SW 1271 (cell line): ENCODE measurements at places on chromosomes 4 and X.

DNA sequence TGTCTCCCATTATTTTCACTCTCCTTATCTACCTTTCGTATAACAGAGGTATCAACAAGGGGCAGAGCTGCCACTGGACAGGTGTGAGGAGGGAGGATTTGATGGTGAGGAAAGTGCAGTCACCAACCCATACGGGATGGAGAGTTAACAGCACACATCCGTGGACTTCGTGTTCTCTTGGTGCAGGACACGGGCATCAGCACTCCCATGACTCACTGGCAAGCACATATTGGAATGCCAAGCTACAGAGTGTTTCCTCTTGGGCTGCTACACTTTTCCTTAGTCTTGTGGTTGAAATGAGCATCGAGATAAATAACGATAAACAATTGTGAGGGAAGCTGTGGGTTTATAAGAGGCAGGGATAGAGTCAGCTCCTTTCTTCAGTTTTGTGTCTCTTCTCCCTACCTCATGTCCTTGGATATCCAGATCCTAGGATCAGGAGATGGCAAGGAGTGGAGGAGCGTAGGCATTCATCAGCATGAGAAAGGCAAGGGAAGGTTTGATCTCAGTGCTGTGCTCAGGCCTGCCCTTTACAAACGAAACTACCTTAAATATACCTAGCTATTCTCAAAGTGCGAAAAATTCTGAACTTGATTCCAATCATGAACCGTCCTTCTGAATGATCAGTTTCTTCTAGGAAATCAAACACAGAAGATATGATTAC, 96.3 kb downstream of the ZNF827 start:
- DNase-seq: no peak

GRCh38 chrX:69496183-69496582, 7.9 kb upstream of the NALF2 start:
- DNase-seq: no peak

- no peak for DNase-seq
Measured at GRCh38 chrX:38824176-38824575, 22.9 kb downstream of the MID1IP1 start.

DNA sequence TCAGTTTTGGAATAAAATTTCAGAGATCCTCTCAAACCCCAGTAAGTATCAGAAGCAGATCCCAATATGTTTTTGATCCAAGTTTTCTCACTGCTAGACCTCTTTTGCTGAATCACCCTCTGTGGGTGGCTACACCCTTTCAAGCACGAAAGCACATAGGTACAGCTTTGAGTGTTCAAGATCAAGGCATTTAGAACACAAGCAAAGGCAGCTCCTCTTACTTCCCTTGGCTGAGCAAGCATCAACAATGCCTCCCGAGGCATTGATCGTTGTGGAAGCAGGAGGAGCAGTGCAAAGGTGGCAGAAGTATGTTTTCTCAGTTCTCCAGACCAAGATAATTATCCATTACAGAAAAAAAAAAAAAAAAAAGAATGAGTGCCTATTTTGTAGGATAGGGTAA, 72.0 kb upstream of the TSPAN7 start:
- no peak for DNase-seq

GRCh38 chr4:26558166-26558895, 25.6 kb upstream of the TBC1D19 start:
- no peak for DNase-seq

- DNase-seq: no peak
Measured at GRCh38 chrX:44935640-44936039, 62.7 kb downstream of the KDM6A start.

DNA sequence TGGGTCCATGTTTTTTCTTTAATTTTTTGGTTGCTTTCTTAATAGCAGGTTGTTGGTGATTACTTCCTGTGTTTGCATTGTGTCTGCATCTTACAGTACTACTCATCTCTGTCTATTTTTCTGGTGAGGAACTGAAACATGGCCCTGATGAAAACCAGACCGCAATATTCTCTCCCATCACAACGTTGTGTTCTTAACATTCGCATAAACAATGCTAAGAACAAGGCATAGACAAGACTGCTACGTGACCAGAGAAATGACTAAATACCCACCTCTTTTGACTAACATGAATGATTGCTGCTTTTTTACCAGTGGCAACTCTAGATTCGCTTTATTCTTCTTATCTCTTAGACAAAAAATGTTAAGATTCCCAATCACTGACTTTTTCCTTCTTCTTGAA, 179.1 kb downstream of the GC start:
- DNase-seq: no peak

DNA sequence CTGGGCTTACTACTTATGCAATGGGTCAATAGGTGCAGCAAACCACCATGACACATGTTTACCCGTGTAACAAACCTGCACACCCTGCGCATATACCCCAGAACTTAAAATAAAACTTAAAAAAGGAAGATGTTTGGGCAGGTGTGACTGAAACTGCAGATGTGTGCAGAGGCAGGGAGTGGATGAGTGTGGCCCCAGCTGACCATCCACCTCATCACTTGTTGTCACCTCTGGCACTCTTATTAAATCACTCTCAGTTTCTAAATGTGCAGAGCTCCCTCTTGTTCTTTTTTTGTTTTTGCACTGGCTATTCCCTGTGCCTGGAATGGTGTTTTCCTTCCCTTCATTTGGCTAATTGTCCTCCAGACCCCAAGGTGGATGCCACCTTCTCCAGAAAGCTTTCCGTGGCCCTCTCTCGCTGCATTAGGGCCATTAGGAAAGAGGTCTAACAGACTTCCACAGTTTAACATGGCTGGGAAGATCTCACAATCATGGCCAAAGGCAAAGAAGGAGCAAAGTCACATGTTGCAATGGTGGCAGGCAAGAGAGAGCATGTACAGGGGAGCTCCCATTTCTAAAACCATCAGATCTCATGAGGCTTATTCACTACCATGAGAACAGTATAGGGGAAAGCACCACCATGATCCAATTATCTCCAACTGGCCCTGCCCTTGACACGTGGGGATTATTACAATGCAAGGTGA, 58.5 kb downstream of the SLC2A9 start:
- no peak for DNase-seq

DNA sequence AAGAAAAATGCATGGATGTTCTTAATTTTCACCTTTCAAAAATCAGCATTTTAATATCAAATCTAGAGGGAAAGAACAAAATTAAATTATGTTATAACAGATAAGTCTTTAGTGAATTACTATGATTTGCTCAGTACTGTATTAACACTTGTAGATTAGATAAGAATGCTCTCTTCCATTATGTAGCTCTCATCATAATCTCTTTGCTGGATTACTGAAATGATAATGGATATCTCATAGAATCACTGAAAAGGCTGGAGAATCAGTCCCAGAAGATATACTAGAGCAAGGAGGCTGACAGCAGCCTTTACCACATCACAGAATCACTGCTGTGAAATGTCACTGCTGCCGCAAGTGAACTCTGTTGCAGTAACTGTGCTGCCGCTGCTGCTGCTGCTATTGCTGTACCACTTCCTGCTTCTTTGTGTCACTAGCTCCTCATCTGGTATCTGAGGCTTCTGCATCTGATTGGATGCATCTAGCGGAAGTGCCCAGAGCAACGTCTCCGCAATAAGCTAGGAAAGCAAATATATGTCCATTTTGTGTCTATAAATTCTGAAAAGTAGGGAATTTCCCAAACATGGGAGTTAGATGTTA, 738.2 kb downstream of the ADGRL3 start:
- DNase-seq: no peak

GRCh38 chr4:155972098-155972497, 18.4 kb upstream of the CTSO start:
- peak; percentile 4 for DNase-seq

DNA sequence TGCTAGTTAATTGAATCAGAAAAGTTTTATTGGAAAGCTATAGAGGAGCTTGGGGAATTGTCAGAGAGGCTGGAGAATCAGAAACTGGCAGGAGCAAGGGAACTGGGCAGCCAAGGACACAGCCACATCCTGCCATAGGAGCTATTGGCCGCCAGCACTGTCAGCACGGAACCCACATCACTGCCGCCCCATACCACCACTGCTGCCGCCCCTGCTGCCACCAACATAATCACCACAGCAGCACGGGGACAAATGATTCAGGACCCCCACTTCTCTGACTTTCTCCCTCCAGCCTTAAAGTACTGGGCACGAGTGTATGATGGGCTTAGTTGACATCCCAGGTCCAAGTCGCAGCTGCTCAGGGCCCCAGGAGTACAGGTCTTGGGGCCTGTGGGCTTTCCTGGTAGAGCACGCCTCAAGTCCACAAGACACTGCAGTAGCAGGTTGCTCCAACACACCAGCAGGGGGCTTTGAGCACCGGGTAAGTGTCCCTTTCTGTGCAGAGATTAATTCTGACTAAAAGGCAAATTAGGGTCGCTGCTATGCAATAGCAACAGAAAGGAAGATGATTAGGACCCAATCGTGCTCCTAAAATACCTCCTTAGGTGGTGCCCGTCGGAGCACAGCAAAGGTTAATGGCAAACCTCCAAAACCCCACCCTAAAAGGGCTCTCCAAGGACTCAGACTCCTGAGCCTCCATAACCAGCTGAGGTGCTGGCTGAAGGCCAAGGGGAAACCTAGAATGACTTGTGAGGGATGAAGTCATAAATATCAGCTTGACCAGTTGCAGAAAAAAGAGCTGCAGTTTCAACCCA, 6.9 kb downstream of the PJA1 start:
- peak; percentile 10 for DNase-seq

DNA sequence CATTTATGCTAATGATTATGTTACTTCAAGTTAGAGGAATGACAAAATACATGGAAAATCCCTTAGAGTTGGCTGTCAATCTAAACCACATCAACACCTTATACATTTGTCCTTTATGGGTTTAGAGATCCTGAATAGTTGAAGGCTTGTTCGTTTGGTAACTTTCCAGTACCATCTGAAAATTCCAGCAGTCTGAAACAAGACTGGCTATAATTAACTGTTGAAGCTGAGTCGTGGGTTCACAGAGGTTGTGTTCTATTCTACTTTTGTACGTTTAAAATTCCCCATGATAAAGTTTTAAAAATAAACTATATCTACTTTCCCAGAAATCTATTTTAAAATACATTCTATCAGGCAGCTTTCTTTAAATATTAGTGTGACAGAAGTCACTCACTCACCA, 73.0 kb downstream of the USP46 start:
- DNase-seq: no peak

DNA sequence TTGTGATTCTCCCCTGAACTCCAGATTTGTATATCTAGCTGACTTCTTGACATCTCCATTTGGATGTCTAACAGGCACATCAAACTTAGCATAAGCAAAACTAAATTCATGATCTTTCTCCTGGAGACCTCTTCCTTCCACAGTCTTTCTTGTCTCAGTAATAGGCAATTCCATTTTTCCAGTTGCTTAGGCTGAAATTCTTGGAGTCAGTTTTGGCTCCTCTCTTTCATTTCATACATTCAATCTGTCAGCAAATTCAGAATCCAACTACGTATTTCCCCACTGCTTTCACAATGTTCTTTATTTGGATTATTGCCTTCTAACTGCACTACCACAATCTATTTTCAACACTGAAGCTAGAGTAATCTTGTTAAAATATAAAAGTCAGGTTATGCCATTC, 219.9 kb upstream of the GLRA2 start:
- DNase-seq: no peak

GRCh38 chr4:141640696-141641095, 4.3 kb downstream of the IL15 start:
- no peak for DNase-seq

GRCh38 chr4:67928546-67928945, 34.7 kb downstream of the TMPRSS11A start:
- DNase-seq: no peak

- DNase-seq: peak; percentile 18
Measured at GRCh38 chrX:74343343-74344279, 39.6 kb downstream of the ZCCHC13 start.

DNA sequence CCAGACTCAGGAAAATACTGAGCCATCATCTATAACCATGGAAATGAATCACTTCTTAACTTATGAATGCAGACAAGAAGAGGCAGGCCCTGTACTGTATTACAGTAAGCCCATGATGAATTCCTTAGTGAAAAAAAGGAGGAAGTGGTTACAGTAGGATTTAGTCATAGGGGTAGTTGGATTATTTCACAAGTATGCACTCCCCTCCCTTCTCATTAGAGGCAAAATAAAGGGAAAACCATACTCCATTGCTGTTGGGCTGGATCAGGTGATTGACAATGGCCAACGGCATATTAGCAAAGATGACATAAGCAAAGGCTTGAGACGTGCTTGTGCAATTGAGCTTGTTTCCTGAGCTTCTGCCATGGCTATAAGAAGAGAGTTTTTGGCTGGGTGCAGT, 181.1 kb upstream of the PRPS2 start:
- peak; percentile 17 for DNase-seq

GRCh38 chrX:134533952-134534351, 74.0 kb downstream of the HPRT1 start:
- no peak for DNase-seq

GRCh38 chr4:116639070-116639577, 446.3 kb downstream of the TRAM1L1 start:
- DNase-seq: no peak

- DNase-seq: no peak
Measured at GRCh38 chr4:168822481-168822880, 187.6 kb downstream of the CBR4 start.

DNA sequence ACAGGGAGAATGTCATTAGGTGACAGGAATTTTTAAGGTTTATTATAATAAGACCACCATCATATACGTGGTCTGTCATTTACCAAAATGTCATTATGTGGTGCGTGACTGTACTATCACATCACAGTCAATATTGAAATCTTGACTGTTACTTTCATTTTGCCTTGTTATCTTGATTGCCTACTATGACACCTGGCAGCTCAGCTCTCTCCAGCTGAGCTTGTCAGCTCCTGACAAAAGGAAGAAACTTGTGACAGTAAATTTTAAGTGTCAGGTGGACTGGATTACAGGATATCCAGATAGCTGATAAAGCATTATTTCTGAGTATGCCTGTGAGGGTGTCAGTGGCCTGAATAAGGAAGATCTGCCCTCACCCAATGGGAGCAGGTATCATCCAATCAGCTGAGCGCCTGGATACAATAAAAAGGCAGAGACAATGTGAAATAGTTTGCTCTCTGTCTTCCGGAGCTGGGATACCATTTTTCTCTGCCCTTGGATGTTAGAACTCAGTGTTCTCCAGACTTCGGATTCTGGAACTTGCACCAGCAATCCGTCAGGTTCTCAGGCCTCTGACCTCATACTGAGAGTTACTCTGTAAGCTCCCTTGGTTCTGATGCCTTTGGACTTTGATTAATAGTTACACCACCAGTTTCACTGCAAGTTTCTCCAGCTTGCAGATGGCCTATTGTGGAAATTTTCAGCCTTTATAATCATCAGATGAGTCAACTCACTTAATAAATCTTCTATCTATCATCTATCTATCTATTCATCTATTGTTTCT, 1454.7 kb upstream of the IGFBP7 start:
- DNase-seq: no peak
